ENCODE measurements at places on chromosomes 7 and 10. TPM values are rescaled to one million over a fixed set of nuclear protein-coding genes. Genes with fewer than 3 reads are reported as not detected.
A peak's percentile ranks its signal among the peaks of the same experiment; 100 is the strongest.

Gene NRG3
- polyA plus RNA-seq: not detected

GRCh38 chr10:67599597-67599996 lies 96.4 kb downstream of the CTNNA3 start:
- DNase-seq: no peak

GRCh38 chr7:36659172-36659516 lies 65.2 kb downstream of the AOAH start:
- DNase-seq: no peak

- no peak for DNase-seq
Observed at GRCh38 chr10:30725661-30726060, 96.1 kb upstream of the LYZL2 start.

Gene SSC4D
- polyA plus RNA-seq: 1.6 TPM

Gene EPO
- polyA plus RNA-seq: not detected

GRCh38 chr7:27586825-27587224 lies 75.9 kb downstream of the HIBADH start:
- DNase-seq: no peak

DNA sequence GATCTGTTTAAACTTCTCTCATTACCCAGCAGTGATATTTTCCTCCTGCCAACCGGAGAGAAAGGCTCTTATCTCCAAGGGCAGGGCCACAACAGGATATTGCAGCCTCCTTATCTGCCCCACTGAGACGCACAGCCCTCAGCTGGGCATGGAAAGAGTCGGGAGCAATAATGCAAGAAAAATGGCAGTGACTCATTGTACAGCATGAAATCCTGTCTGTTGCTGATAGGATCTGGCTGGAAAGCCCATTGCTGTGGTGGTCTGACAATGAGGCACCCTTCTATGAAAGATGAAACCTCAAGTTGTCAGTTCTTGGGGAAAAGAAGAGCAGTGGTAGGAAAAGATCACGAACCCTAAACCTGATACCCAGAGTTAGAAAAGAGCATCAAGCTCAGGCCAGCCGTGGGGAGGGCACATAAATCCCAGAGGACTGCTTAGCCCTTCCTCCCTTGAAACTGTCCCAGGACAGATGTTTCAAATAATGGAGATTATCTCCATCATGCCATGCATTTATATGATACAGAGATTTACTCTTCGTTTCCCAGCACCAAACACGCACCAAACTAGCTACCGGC lies 47.0 kb upstream of the FIGNL1 start:
- DNase-seq: no peak

DNA sequence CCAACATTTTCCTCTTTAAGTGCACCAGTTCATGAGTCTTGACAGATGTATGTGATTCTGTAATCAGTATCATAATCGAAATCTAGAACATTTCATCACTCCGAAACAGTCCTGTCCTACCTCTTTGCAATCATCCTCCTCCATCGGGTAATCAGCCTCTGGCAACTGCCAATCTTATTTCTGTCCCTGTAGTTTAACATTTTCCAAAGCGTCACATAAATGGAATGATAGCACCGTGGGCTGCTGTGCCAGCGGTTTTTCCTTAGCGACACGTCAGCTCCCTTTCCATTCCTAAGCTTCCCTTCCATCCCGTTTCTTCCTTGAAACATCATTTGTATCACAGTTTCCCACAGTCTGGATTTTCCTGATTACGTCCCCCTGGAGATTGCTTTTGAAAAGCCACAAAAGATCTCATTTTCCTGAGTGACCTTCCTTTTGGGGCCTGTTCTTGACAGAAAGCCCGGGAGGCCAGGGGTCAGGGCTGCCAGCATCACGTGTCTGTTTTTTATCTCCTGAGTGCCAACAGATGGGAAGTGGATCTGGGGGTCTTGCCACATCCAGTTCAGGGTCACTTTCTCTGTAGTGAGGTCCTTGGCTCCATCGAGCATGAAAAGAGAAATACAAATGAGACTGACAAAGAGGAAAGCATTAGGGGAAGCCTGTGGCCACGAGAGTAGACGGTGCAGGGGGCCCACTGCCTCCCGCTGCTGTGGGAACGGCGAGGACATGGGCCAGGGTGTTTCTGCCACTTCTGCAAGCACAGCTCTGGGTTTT lies 31.6 kb downstream of the TMEM120A start:
- peak; percentile 65 for DNase-seq

Data from heart left ventricle (tissue), 16 donors.